NCI-H82 (cell line): ENCODE measurements at places on chromosomes 7 and 10.

DNA sequence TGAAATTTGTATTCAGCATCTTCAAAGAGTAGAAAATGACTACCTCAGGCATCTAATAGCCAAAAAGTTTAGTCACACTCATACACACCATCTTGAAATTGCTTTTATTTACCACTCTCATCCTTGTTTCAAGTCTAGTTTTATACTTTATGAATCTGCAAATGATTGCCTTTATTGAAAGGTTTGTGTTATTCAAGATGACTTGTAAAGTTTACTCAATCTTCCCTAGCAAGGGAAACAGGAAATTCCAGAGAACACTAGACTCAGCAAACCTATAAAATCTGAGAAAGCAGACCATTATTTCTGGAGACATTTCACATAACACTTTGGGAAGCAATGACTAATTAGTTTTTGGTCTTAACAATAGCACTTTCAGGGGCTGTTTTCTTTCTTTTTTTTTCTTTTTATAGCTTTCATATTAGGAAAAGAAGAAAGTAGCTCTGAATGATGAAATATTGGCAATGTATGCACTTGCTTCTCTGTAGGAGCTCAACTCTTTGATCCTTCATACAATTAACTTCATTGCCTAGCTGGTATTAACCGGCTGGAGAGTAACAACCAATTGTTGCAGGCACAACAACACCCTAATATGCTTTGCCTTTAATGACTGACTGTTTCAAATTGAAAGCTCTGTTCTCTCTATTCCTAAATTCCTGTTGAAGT is 68.9 kb upstream of the HDAC9 start:
- DNase-seq = no peak

DNA sequence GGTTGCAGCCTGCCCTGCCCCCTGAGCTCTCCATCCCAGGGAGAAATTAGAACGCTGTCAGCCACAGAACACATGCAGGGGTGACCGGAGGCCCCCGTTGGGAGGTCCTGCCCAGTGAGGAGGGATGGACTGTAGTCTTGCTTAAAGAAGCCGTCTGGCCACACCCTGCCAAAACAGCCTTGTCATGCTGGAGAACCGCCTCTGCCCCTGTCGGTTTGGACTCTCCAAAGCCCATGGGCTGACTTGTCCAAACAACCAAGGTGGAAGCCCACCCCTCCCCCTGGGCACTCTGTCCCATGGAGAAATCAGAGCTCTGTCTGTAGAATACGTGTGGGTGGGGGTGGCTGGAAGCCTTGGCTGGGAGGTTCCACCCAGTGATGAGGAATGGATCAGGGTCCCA is 12.7 kb upstream of the TBATA start:
- DNase-seq = no peak

- DNase-seq = peak; percentile 42
These were observed 150.0 kb upstream of the FZD1 start for GRCh38 chr7:91114232-91114631.

DNA sequence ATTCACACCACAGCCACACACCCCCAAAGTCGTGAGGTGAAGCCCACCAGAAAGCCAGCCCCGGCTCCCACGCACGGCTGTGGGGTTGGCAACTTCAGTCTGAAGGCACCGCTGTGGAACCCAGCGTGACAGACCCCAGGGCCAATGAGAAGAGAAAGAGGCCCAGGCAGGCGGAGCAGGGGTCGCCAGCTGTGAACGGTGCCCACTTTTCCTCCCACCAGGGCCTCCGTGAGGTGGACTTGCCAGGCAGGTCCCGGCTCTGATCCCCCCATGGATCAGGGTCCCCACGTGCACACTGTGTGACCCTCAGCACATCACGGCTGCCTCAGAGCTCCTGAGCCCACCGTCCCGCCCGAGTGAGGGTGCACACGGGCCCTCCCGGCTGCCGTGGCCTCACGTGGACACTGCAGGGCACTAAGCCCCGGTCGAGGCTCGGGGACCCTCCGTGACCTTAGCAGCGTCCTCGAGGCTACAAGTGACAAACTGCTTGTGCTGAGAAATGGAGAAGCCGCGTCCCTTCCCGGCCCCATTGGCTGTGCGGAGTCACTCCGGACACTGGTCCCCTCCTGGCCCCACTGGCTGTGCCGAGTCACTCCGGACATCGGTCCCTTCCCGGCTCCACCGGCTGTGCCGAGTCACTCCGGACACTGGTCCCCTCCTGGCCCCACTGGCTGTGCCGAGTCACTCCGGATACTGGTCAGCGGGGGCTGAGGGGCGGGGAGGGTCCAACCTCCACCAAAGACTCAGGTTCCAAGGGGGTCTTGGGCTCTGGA is 72.4 kb upstream of the PDGFA start:
- no peak for DNase-seq

GRCh38 chr7:112088484-112089016 is 117.6 kb downstream of the DOCK4 start:
- DNase-seq = peak; percentile 55

GRCh38 chr7:94054130-94054529 is 50.0 kb upstream of the BET1 start:
- peak; percentile 11 for DNase-seq

DNA sequence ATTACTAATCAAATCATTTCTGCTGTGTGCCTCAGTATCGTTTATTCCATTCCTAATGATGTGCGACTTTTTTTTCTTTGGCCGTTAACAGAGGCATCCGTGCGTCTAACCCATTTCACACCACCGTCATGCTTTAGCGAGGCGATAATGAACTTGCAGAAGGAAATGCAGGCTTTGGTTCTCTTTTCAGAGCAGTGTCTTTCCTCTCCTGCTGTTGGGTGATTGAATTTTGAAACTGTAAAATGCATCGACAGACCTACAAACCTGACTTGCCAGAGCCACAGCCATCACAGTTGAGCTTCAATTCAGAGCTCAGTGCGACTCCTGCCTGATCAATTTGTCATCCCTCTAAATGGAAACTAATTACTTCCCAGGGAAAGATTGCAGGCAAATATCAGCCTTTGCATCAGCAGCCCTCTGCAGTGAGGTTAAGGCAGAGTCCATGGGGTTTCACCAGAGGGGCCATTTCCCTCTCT is 486.0 kb upstream of the GALNT17 start:
- no peak for DNase-seq

GRCh38 chr7:4820967-4821471 is 40.8 kb downstream of the PAPOLB start:
- no peak for DNase-seq

GRCh38 chr7:17940951-17941431 is 697 bp upstream of the SNX13 start:
- peak; percentile 79 for DNase-seq
